Muscle of leg (tissue), 16 donors: ENCODE measurements at places on chromosomes 16 and 17. TPM values are rescaled to one million over a fixed set of nuclear protein-coding genes. Genes with fewer than 3 reads are reported as not detected.

DNA sequence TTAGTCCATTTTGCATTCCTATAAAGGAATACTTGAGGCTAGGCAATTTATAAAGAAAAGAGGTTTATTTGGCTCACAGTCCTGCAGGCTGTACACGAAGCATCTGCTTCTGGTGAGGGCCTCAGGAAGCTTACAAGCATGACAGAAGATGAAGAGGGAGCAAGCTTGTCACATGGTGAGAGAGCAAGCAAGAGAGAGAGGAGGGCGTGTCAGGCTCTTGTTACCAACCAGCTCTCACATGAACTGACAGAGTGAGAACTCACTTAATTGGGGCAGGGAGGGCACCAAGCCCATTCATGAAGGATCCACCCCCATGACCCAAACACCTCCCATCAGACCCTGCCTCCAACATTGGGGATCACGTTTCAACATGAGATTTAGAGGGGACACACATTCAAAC, 1.6 kb downstream of the CHCT1 start:
- no peak overlapping the region for H3K27ac ChIP-seq
- H3K36me3 ChIP-seq = no peaks in the 10 kb centered on the region
- H3K4me3 ChIP-seq = no peak overlapping the region
- H3K27me3 ChIP-seq = no peaks in the 10 kb centered on the region
- no peak for DNase-seq

WFIKKN2 gene
- total RNA-seq = 2.0 TPM

DNA sequence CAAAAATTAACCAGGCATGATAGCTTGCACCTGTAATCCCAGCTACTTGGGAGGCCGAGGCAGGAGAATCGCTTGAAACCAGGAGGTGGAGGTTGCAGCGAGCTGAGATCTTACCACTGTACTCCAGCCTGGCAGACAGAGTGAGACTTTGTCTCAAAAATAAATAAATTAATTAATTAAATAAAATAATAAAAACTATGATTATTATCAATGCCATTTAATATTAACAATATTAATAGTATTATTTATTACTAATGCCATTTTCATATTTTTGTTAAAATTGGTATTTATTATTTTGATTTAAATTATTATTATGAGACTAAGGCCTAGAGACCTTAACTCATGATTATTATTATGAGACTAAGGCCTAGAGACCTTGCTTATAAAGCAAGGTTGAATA, 121.2 kb downstream of the CDH11 start:
- no peaks in the 10 kb centered on the region for H3K4me1 ChIP-seq
- H3K27ac ChIP-seq = no peak overlapping the region
- H3K27me3 ChIP-seq = no peaks in the 10 kb centered on the region
- peaks cover 27% of the 10 kb centered on the region for H3K36me3 ChIP-seq
- DNase-seq = no peak

DNA sequence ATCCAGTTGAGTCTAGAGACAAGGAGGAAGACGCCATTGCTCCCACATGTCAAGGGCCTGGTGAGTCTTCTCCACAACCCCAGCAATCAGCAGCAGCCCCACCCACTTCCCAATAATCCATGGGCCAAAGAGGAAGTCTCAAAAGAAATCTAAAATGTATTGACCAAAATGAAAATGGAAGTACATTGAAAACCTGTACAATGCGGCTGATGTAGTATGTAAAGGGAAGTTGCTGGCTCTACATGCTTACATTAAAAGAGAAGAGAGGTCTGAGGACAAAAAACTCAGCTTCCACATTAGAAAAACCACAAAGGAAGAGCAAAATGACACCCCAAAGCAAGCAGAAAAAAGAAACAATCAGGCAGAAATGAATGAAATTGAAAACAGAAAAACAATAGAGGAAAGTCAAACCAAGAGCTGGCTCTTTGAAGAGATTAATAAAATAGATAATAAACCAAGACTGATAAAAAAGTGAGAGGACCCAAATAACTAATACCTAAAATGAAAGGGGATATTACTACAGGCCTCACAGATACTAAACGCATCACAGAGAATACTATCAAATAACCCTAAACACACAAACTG, 100.6 kb upstream of the METRNL start:
- H3K27me3 ChIP-seq = no peaks in the 10 kb centered on the region
- DNase-seq = peak; percentile 61
- no peak overlapping the region for H3K4me3 ChIP-seq
- peaks cover 6% of the 10 kb centered on the region for H3K4me1 ChIP-seq

MYOCD gene
- 0.44 TPM for total RNA-seq

DNA sequence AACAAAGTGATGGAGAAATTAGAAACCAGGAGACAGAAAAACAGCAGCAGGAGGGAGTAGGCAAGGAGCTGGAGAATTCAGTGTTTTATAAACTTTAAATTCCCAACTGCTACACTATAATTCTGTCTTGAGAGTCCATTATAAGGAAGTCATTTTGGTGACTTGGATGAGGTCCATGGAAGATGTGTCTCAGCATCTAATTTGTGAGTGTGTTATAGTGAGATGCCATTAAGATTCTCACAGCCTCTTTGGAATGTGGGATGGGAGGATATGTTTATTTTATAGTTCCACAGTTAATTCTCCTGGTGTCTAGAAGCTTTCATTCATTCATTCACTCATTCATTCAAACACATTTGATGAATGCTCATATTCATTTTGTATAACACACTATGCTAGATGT, 206.0 kb upstream of the MYOCD start:
- no peak overlapping the region for H3K4me3 ChIP-seq
- no peaks in the 10 kb centered on the region for H3K27me3 ChIP-seq
- no peaks in the 10 kb centered on the region for H3K4me1 ChIP-seq
- no peaks in the 10 kb centered on the region for H3K36me3 ChIP-seq

TUBG1 gene
- 22.2 TPM for total RNA-seq

GRCh38 chr16:87554754-87555427, 47.4 kb upstream of the JPH3 start:
- H3K36me3 ChIP-seq = no peaks in the 10 kb centered on the region
- DNase-seq = no peak
- H3K27ac ChIP-seq = no peak overlapping the region
- no peak overlapping the region for H3K4me3 ChIP-seq

- H3K4me1 ChIP-seq = peaks cover 5% of the 10 kb centered on the region
- DNase-seq = no peak
- H3K4me3 ChIP-seq = no peak overlapping the region
- H3K36me3 ChIP-seq = no peaks in the 10 kb centered on the region
Measured at GRCh38 chr16:81261049-81261648, 22.7 kb downstream of the BCO1 start.

DNA sequence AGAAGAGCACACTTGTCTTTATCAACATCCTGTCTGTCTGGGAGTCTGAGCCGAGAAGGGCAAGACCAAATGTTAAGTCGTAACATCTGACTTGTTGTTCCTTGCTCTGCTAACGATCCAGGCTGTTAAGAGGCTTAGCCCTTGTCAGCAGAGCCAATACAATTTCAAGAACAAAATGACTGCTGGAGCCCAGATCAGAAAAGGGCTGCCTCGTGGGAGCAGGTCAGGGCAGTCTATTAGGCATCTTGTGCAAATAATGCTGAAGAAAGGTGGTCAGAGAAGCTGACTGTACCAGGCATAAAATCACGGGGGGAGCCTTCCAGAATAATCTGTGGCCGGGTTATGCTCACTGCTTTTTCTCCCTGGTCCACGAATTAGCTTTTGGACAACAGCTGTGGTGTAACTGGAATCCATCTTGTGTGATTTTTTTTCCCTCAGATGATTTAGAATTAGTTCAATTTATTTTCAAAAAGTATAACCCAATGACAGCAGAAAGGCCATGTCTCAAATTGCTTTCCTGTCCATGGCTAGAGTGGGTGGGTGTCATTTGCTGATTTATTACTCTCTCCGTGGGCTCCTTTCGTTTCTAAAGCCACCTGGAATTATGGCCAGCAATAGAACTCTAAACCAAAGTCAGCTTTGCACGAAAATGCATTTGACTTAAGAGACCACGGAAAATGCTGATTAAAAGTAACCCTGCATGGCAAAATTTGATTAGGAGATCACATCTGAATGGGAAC, 221.1 kb upstream of the HSBP1 start:
- DNase-seq = peak; percentile 9
- no peak overlapping the region for H3K4me3 ChIP-seq
- H3K36me3 ChIP-seq = no peaks in the 10 kb centered on the region
- no peak overlapping the region for H3K27ac ChIP-seq

DNA sequence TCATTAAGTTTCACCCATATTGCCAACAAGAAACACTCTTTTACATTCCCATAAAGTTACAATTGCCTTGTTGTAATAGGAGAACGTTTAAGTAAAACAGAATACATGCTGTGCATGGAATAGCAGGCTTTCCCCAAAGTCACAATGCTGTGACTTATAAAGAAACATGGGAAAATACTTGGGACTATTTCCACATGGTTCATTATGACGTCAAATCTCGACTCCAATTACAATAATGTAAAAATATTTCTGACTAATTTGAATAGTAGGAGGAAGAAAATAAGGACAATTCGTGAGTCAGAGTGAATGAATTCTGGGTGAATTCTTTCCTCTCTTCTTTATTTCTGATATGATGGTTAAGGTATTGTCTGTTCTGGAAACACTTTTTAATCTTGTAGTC, 52.8 kb downstream of the CDH11 start:
- peaks cover 37% of the 10 kb centered on the region for H3K4me1 ChIP-seq
- no peak overlapping the region for H3K4me3 ChIP-seq
- no peak overlapping the region for H3K27ac ChIP-seq
- peaks cover 2% of the 10 kb centered on the region for H3K36me3 ChIP-seq
- no peaks in the 10 kb centered on the region for H3K27me3 ChIP-seq
- no peak for DNase-seq

DNA sequence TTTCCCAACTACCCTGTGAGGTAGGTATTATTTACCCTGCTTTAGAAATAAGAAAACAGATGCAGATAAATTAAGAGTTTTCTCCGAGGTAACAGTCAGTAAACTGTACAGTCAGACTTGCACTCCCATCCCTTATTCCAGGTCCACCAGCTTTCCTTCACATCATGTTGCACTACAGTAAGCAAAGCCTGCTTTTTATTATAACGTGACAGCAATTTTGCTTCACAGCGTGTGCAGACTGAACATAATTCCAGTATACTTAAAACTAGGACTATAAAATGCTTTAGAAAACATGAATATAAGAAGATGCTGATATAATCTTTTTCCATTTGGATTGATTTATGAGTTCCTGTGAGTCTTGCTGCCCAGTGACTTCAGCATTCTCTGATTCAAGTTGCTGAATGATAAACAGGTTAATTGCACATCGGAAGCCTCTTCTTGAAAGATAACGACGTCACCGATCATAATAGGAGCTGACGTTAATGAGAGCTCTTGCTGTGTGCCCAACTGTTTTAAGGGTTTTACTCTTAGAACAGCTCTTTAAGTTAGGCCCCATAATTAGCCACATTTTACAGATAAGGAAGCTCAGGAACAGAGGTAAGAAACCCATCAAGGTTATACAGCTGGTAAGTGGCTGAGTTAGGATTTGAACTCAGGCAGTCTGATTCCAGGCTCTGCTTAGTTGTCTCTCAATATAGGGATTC, 1.4 kb downstream of the LIG3 start:
- DNase-seq = peak; percentile 24

TRPV3 gene
- 1.2 TPM for total RNA-seq

BAIAP3 gene
- 0.58 TPM for total RNA-seq

DNA sequence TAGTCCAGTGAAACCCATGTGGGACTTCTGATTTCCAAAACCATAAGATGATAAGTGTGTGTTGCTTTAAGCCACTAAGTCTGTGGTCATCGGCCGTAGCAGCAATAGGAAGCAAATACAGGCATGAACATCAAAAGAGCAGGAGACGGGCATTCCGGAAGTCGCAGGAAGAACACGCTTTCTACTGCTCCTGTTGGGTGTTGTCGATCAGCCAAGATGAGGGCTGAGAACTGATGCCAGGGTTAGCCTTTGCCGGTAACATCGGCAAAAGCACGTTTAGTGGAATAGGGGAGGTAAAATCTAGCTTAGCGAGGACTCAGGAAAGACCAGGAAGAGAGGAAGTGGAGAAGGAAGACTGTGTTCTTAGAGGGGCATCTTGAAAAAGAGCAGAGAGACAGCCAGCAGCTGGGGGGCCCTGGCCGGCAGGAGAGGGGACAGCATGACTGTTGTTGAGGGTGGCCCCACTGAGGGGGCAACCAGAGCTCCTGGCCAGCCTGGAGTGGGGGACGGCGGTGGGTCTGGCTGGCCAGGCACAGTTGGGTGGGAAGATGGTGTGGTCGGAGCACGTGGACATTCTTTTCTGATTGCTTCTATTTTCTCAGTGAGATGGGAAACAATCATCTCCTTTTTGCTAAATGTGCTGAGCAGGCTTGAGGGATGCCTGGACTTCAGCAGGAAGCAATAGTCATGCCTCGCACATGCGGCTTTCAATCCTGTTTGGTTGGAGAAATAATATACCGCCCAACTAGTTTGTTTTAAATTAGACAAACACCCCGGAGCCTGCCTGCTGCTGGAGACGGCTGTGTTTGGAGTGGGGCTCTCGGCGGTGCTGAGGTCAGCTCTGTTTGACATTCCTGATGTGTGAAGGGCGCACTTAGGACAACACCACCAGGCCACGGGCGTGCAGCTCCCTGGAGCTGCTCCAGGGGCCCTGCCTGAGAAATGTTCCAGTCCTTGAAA, 109.9 kb downstream of the METRNL start:
- peaks cover 48% of the 10 kb centered on the region for H3K4me1 ChIP-seq
- no peak overlapping the region for H3K4me3 ChIP-seq
- DNase-seq = peak; percentile 78
- no peaks in the 10 kb centered on the region for H3K36me3 ChIP-seq
- no peaks in the 10 kb centered on the region for H3K27me3 ChIP-seq

GRCh38 chr17:9902120-9902519, 3.0 kb downstream of the RCVRN start:
- H3K4me1 ChIP-seq = peaks cover 10% of the 10 kb centered on the region
- no peaks in the 10 kb centered on the region for H3K36me3 ChIP-seq
- H3K27ac ChIP-seq = no peak overlapping the region
- H3K27me3 ChIP-seq = peaks cover 10% of the 10 kb centered on the region

DNA sequence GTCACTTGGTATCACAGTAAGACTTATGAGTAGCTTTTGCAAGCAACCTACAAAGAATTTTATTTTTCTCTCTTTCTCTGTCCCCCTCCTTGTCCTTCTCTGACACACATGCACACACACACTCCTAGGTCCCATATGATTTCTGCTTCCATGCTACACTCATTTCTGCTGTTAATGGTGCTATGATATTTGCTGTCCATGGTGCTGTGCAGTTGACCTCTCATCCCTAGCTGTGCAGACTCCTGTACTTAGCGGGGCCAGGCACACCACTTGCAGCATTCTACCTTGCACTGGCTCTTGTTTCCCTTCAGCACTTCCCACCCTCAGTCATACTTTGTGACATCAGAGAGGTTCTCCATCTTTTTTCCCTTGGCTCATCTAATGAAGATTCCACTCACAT, 158.9 kb upstream of the CNTNAP4 start:
- H3K36me3 ChIP-seq = no peaks in the 10 kb centered on the region
- H3K4me1 ChIP-seq = no peaks in the 10 kb centered on the region
- no peak overlapping the region for H3K4me3 ChIP-seq

- peaks cover 41% of the 10 kb centered on the region for H3K4me1 ChIP-seq
- peaks cover 2% of the 10 kb centered on the region for H3K27me3 ChIP-seq
- H3K4me3 ChIP-seq = peak overlapping the region; percentile 66
- peaks cover 24% of the 10 kb centered on the region for H3K36me3 ChIP-seq
Measured at GRCh38 chr17:80263253-80264204, 2.9 kb downstream of the RNF213 start.
